ENCODE measurements at places on chromosomes 6 and 20.

- DNase-seq: no peak
Measured at GRCh38 chr6:56853541-56853940, 101.4 kb upstream of the BEND6 start.

GRCh38 chr6:6105472-6106036, 98.8 kb upstream of the NRN1 start:
- peak; percentile 16 for DNase-seq

GRCh38 chr20:38308047-38308438, 4.1 kb downstream of the BPI start:
- no peak for DNase-seq

DNA sequence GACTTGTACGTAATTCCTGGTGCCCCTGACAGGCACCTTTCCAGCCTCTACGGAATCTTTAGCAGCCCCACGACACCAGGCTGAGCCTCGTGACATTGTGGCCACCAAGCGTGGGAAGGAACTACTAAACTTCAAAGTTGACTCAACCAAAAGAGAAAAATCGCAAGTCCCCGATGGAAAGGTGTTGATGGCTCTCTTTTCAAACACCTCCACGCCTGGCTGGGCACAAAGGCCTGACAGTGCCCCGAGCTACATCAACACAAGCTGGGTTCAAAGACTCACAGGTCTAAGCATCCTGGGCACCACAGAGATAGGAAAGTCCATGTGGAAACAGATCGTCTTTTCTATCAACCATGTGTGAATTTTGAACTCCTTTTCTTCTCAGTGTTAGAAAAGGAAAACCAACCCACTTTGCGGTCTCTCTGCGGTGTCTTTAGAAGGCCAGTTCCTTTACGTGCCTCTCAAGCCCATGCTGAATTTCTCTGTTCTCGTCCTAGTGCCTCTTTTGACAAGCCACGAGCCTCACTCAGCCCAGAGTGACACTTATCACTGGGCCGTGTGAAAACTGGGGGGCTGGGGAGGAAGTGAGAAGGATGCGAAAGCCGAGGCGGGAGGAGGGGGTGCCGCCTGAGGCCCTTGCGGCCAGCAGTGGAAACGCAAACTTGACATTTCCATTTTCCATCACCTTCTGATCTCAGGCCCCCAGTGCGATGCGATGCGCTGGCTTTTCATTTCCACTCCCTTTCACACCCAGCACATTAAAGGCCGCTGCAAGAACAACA, 59.4 kb downstream of the GFOD1 start:
- no peak for DNase-seq

- no peak for DNase-seq
Measured at GRCh38 chr6:152816055-152816454, 65.5 kb downstream of the VIP start.

- DNase-seq: no peak
Measured at GRCh38 chr6:170128811-170129681, 161.8 kb downstream of the DLL1 start.

- DNase-seq: no peak
Measured at GRCh38 chr6:29757282-29757681, 34.0 kb downstream of the HLA-F start.

- no peak for DNase-seq
Measured at GRCh38 chr20:17704589-17705317, 5.0 kb downstream of the BANF2 start.

DNA sequence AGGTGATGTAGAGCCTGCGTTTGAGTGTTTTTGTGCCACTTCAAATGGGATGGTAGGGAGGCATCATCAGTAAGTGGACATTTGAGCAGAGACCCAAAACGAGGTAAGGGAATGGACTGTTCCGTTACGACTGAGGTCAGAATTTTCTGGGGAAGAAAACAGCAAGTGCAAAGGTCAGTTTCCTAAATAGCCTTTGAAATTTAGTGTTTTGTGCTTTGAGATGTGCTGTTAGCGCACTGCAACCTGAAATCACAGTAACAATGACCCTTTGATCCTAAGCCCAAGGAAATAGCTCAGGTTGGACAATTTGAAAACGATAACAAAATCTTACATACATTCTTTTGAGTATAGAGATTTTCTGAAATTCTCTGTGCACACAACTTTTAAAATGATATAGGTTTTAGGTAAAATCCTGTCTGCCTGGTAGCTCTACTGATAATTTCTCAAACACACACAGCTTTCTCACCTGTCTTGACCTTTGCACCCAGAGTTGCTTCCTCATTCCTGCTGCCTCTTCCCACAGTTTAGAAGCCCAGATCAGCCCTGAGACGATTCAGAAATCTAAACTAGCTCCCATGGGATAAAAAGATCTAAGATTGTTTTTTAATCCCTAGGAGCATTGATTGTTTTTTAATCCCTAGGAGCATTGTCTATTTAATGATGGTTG, 22.1 kb downstream of the DCBLD1 start:
- DNase-seq: no peak

DNA sequence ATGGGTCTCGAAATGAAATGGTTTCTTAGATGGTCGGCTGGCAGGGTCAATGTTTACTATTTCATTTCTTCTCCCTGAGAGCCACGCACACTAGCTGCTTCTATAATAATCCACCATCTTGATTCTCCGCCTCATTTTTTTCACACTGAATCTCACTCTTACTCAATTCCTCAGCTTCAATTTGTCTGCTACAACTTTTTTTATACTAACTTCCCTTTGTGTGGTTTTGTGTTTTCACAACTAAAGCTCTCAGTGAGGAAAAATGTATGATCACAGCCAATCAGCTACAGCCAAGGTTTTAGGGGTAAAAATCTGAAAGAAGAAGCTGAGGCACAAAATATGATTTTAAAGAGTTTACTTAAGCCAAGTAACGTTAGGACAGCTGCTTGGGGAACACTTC, 1309.4 kb downstream of the EPHA7 start:
- no peak for DNase-seq

- no peak for DNase-seq
Measured at GRCh38 chr20:61352346-61353260, 100.5 kb downstream of the CDH4 start.

- no peak for DNase-seq
Measured at GRCh38 chr20:33490023-33490933, at the start of gene CBFA2T2. TSS of gene CBFA2T2 (plus strand) at chr20:33490096. CDS start at chr20:33490268, 172 bp downstream.

- no peak for DNase-seq
Measured at GRCh38 chr6:150830439-150831165, 34.9 kb upstream of the MTHFD1L start.

- no peak for DNase-seq
Measured at GRCh38 chr6:25197111-25197510, 82.1 kb upstream of the CARMIL1 start.

DNA sequence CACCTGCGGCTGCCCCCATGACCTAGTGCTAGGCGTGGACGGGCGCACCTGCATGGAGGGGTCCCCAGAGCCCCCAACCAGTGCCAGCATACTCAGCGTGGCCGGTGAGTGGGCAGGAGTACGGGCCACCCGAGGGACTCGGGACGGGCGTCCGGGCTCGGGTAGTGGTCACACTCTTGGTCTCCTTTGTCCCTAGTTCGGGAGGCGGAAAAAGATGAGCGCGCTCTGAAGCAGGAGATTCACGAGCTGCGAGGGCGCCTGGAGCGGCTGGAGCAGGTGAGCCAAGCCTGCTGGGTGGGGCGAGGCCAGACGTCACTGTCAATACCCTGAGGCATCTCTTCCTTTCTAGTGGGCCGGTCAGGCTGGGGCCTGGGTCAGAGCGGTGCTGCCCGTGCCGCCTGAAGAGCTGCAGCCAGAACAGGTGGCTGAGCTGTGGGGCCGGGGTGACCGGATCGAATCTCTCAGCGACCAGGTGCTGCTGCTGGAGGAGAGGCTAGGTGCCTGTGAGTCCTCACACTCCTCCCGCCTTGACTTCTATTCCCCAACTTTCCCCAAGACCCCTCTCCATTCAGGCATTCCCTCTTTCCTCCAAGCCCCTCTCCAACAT, 2.9 kb downstream of the EGFL8 start:
- DNase-seq: no peak

DNA sequence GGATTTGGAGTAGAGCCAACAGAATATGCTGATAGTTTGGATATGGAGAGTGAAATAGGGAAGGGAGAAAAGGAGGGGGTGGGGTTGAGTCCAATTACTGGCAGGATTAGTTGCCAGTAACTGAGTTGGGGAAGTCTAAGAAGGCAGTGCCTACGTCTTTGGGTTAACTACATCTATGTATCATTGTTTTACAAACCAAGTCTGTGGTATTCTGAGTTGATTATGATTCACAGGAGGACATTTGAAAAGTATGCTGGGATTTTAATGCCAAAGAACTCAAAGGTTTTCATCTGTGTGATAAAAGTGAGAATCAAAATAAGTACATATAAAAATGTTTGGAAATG, 14.7 kb downstream of the DSE start:
- no peak for DNase-seq

DNA sequence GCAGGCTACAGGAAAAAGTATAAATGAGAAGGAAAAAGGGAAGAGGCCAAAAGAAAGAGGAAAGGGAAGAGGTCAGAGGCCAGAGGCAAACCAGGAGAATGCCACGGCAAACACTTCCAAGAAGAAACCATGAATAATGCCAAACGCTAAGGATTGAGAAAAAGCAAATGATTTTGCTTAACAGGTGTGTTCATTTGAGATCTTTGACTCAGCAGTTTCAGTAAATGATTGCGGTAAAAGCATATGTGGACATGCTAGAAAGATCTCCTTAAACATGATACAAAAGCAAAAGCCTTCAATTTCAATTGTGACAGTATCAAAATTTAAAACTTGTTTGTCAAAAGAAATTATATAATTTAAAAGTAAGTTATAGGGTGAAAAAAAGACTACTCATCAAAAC, 70.6 kb downstream of the UBE3D start:
- no peak for DNase-seq

GRCh38 chr20:17624551-17625245, 54.8 kb downstream of the DSTN start:
- no peak for DNase-seq

DNA sequence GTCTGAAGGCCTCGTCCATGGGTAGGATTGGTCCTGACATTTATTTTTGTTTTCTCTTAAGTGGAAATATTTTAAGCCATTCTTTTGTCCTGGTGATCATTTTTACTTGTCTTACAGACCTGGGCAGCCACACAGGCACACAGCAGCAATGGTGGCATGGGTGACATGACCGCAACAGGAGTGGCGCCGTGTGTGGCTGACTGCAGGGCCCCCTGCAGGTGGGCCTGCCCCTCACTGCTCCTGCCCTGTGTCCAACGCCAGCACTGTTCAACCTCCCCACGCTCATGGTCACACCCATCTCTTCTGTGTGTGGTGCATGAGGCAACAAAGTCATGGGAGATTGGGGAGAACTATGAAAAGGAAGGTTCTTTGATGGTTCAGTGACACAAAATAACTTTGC, 151.9 kb downstream of the MYLK4 start:
- DNase-seq: no peak

- no peak for DNase-seq
Measured at GRCh38 chr6:160347259-160348222, 637 bp upstream of the SLC22A3 start.

DNA sequence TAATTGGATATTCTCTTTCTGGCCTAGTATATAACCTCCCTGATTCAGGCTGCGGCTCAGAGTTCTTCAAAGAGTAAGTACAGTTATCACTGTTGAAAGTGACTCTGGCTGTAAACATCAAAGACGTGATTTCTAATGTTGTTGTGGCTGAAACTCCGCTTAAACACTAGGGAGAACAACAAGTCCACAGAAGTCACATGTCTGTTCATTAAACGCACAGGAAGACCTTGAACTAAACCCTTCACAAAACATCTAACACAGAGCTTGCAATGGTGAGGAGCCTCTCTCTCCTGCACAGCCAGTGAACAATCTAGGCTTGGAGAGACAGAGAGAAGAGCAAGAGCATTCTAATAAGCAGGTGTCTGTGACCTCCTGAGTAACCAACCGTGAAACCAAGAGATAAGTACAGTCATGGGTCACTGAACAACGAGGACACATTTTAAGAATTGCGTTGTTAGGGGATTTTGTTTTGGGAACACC, 249.3 kb downstream of the PRKN start:
- no peak for DNase-seq

DNA sequence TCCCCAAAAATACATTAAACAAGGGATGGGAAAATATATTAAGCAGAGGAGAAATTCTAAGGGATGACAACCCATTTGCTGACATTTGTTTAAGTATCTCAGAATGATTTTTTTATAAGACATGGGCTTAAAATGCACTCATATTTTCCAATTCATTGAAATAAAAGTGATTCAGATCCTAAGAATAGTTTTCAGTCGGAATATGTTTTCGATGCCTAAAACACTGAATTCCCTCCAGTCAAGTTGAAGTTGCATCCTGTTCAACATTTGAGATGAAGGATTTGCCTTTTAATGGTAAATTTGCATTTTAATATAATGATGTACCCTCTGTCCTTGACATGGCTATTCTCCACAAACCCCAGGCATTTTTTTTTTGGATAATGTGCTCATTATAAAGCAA, 79.3 kb downstream of the PTCHD4 start:
- no peak for DNase-seq

DNA sequence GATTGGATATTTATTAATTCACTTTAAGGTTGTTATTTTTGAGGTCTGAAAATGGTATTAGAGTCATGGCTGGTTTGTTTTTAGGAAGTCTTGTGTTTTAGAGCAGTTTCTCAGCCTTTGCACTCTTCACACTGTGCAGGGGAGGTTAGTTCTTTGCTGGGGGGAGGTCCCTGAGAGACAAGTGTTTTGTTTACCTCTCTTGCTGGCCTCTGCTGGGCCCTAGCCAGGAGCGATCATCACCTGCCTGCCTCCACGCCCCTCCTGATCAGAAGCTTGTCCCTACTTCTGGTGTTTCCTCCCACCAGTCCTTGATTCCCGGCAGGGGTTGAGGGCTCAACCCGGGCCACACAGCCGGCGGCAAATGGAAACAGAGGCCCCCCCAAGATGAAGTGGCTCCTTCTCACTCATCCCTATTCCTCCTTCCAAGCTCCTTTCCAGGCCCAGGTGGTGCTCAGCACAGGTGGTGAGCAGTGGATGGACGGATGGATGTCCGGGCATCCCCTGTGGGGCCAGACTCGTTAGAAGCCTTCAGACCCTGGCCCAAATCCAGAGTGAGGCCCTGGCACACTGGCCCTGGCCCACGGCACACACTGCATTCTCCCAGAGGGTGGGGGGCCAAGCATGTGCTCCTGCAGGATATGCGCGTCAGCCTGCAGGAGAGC, 51.3 kb downstream of the GRM4 start:
- DNase-seq: no peak

DNA sequence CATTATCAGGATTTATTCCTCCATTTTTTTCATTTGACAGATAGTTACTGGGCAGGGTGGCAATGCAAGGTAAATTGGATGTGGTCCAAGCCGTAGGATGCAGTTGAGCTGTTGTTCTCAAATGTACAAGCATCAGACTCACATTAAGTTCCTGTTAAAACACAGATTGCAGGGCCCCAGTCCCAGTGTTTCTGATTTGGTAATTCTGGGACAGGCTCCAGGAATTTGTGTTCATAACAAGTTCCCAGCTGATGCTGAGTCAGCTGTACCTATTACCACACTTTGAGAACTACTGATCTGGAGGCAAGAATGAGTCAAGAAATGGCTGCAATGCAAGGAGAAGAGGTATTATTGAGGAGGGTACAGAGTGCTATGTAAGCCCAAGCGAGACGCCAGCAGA, 11.7 kb downstream of the TMEM244 start:
- DNase-seq: no peak
